ENCODE measurements at places on chromosomes 13 and 19.

DNA sequence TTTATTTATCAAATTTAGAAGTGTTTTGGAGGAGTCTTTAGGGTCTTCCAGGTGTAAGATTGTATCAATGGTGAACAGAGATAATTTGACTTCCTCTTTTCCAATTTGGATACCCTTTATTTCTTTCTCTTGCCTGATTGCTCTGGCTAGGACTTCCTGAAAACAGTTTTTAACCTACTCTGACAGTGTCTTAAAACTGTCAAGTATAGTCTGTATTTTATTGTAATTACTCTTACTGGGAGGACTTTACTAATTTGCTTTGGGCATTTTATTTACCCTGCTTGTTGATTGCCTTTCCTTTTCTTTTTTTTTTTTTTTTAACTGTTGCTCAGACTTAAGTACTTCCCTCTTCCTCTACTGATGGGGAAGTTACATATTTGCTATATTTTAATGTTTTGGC lies 81.3 kb downstream of the URI1 start:
- H3K36me3 ChIP-seq: peaks cover 91% of the 10 kb centered on the region
- no peak overlapping the region for H3K4me3 ChIP-seq
- H3K27ac ChIP-seq: no peak overlapping the region

- no peak for DNase-seq
- H3K36me3 ChIP-seq: no peaks in the 10 kb centered on the region
- no peaks in the 10 kb centered on the region for H3K4me1 ChIP-seq
- peak overlapping the region; percentile 62 for H3K27ac ChIP-seq
- H3K27me3 ChIP-seq: peaks cover 13% of the 10 kb centered on the region
These were observed 485.3 kb downstream of the UQCRFS1 start for GRCh38 chr19:28727480-28728159.

DNA sequence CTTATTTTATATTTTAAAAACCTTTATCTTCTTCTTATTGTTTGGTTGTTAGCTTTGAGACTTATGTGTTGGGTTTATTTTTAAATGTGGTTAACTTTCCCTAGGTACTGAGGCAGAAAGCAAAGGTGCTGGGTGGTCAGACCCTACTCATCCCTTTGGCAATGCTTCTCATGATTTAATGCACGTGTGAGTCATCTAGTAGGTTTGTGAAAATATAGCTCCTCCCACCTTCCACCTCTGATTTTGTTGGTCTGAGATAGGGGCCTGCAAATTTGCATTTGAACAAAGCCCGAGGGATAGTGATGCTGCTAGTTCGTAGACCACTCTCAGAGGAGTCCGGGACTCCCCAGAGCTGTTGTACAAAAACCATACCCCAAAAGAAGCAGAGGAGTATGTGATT lies 771.3 kb upstream of the ARGLU1 start:
- no peak overlapping the region for H3K27ac ChIP-seq
- H3K4me1 ChIP-seq: no peaks in the 10 kb centered on the region
- DNase-seq: no peak
- no peak overlapping the region for H3K4me3 ChIP-seq

- H3K4me3 ChIP-seq: no peak overlapping the region
- no peak for DNase-seq
- no peak overlapping the region for H3K27ac ChIP-seq
- H3K4me1 ChIP-seq: peaks cover 14% of the 10 kb centered on the region
- peaks cover 64% of the 10 kb centered on the region for H3K27me3 ChIP-seq
- no peaks in the 10 kb centered on the region for H3K36me3 ChIP-seq
These were observed 3.4 kb downstream of the CACNG6 start for GRCh38 chr19:53994811-53995210.

DNA sequence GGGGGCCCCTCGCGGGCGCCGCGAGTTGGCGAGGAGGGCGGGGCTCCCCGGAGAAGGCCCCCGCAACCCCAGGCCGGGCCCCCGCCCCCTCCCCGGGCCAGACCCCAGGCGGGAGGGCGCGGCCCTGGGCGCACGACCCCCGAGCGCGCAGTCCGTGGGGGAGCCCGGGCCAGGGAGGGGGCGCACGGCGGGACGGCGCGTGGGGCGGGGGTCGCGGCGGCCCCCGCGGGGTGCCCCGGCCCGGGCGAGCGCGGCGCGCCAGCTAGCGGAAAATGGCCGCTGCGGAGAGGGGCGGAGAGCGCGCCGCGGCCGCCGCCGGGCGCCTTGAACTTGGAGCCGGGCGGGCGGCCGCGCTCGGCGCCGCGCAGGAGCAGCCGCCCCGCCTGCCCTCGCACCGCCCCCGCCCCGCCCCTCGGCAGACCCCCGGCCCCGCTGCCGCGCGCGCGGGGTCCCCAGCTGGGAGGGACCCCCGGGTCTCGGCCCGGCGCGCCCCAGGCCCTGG lies 6.4 kb upstream of the NFIC start:
- H3K27ac ChIP-seq: no peak overlapping the region
- peaks cover 5% of the 10 kb centered on the region for H3K36me3 ChIP-seq
- H3K4me3 ChIP-seq: no peak overlapping the region
- H3K27me3 ChIP-seq: peaks cover 89% of the 10 kb centered on the region
- H3K4me1 ChIP-seq: peaks cover 12% of the 10 kb centered on the region

- no peak for DNase-seq
- H3K27ac ChIP-seq: peak overlapping the region; percentile 72
- H3K4me1 ChIP-seq: peaks cover 82% of the 10 kb centered on the region
- H3K4me3 ChIP-seq: peak overlapping the region; percentile 94
- peaks cover 3% of the 10 kb centered on the region for H3K27me3 ChIP-seq
These were observed 3.7 kb upstream of the ZNF552 start for GRCh38 chr19:57818378-57818777.

GRCh38 chr19:18112989-18113478 lies 15.5 kb downstream of the MAST3 start:
- no peak overlapping the region for H3K4me3 ChIP-seq
- peaks cover 20% of the 10 kb centered on the region for H3K4me1 ChIP-seq
- no peaks in the 10 kb centered on the region for H3K36me3 ChIP-seq
- peak; percentile 93 for DNase-seq
- peaks cover 43% of the 10 kb centered on the region for H3K27me3 ChIP-seq
- no peak overlapping the region for H3K27ac ChIP-seq

- H3K36me3 ChIP-seq: no peaks in the 10 kb centered on the region
- peaks cover 52% of the 10 kb centered on the region for H3K4me1 ChIP-seq
- H3K4me3 ChIP-seq: no peak overlapping the region
- no peak for DNase-seq
These were observed 134.6 kb downstream of the KATNAL1 start for GRCh38 chr13:30172593-30173302.

DNA sequence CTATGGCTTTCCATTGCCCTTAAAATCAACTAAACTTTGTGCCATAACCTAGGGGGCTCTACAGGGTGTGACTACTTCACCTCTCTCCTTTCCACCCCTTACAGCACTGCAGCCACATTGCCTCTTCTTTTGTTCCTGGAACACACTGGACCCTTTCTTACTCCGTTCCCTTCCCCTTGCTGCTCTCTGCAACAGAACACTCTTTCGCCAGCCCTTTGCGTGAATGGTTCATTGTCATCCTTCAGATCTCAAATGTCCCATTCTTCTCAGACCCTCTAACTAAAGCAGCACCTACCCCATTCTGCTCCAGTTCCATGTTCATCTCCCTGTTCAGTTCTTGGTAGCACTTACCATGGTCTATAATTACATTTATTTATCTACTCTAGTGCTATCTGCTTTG lies 208.3 kb downstream of the OXGR1 start:
- H3K4me3 ChIP-seq: no peak overlapping the region
- no peaks in the 10 kb centered on the region for H3K36me3 ChIP-seq
- DNase-seq: no peak
- peak overlapping the region; percentile 4 for H3K27ac ChIP-seq
- H3K27me3 ChIP-seq: no peaks in the 10 kb centered on the region

- no peaks in the 10 kb centered on the region for H3K36me3 ChIP-seq
- no peaks in the 10 kb centered on the region for H3K4me1 ChIP-seq
- no peak overlapping the region for H3K27ac ChIP-seq
- no peak for DNase-seq
- H3K4me3 ChIP-seq: no peak overlapping the region
These were observed 198.1 kb downstream of the FGF14 start for GRCh38 chr13:102203718-102204117.

DNA sequence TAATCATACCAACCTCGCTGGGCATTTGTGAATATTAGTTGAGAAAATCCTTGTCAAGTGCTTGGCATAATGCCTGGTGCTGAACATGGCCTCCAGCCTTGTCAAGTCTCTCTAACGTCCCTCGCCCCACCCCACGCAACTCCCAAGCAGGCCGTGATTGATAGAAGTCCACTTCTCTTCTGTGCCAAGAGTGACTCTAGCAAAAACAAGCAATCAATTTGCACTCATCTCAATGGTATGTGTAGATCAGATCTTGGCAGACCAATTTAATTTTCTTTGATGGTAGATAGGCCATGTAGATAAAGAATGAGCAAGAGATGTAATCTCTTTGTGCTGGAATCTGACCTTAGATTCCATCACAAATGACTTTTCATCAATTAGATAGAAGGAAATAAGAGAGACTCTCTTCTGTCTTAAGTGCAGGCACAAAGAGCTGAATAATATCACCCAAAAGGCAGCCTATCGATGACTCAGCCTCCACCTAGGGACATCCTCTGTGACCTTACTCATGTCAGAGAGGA lies 31.0 kb upstream of the KATNAL1 start:
- H3K36me3 ChIP-seq: no peaks in the 10 kb centered on the region
- DNase-seq: no peak
- no peak overlapping the region for H3K27ac ChIP-seq
- peaks cover 72% of the 10 kb centered on the region for H3K4me1 ChIP-seq
- peaks cover 7% of the 10 kb centered on the region for H3K27me3 ChIP-seq
- H3K4me3 ChIP-seq: no peak overlapping the region

DNA sequence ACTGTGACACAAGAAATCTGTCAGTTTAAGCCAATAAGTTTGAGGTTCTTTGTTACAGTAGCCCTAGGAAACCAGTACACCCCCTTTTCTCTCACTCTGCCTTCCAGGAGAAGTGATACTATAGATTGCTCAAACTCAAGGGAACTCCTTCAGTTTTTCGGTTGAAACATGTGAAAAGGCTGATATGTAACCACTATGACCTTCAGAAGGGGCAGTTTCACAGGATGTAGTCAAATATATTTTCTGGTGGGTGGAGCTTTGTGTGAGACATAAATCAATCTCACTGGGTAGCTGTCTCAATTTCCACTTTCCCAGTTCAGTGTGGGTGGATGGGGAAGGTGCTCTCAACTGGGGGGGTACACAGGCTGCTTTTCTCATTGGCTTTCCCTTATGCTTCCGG lies 41.7 kb downstream of the HTR2A start:
- H3K27me3 ChIP-seq: no peaks in the 10 kb centered on the region
- no peak overlapping the region for H3K27ac ChIP-seq
- no peaks in the 10 kb centered on the region for H3K36me3 ChIP-seq
- H3K4me3 ChIP-seq: no peak overlapping the region
- H3K4me1 ChIP-seq: no peaks in the 10 kb centered on the region
- DNase-seq: no peak

All from nephron progenitor cell (in vitro differentiated cells).